Fibroblast of pulmonary artery (primary cell): ENCODE measurements at places on chromosomes 7 and 10.
A peak's percentile ranks its signal among the peaks of the same experiment; 100 is the strongest.

DNA sequence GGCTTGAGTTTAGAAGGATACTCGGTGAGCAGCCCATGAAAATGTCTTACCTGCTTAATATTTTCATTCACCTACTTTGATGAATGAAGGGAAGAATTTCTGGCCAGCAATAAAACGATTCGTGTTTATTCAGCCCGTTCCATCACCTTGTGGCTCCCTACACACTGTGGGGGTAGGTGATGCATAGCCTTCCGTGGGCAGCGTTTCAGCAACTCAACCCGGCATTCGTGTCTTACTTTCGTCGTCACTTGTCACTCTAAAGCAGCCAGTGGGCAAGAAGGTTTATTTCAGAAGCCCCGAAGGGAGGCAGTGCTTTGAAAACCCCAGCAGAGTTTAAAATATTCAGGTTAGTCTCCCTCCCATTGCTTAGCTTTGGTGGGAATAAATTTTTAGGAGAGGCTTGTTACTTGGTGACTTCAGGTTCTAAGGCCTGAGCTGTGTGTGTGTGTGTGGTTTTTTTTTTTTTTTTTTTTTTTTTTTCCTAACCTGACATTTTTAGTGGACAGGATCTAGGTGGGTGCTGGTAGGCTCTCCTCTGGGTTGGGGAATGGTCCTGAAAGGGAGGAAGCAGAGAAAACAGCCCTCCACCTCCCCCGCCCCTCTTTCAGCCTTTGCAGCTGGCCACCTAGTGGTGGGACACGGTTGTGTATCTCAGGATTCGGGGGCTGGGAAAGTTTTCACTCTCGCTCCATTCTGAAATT, 1.8 kb downstream of the GRK5 start:
- peak; percentile 79 for DNase-seq

DNA sequence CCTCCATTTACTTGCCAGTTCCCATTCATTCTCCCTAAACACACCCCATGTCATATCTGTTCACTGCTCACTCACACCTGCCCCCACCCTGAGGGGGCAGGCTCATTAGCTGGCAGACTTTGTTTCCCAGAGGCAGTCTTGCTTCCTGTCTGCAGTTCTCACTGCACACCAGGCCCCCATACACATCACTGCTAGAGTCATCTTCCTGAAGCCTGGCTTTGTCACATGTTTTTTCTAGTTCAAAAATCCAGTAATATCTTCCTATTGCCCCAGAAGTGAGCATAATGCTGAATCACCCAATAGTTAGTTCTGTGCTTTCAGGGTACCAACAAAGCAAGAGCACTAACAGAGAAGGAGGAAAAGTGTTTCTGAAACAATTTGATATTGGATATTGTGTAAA, 1.9 kb downstream of the LRRC72 start:
- peak; percentile 8 for DNase-seq

GRCh38 chr10:31792745-31793144, 135.9 kb downstream of the ARHGAP12 start:
- no peak for DNase-seq

GRCh38 chr7:43700059-43700501, 29.2 kb downstream of the COA1 start:
- DNase-seq: peak; percentile 84

DNA sequence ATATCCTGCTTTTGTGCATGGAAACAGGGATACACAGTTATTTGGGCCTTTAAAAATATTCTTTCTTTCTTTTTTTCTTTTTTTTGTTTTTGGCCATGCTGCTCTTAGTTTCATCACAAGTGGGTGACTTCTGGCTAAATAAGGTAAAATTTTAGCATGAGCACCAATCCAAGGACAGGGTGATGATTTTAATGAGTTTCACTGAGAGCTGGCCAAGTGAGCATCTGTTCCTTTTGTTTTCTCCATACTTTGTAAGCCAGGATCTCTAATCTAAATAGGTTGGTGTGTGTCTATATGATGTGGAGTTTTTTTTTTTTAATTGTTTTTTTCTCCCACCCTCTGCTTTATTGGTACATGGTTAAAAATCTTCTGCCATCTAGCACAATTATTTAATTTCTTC, 106.8 kb downstream of the POLL start:
- no peak for DNase-seq

GRCh38 chr7:82017334-82017943, 247.6 kb upstream of the HGF start:
- DNase-seq: peak; percentile 75

GRCh38 chr7:5630670-5631069, 150.8 kb downstream of the RNF216 start:
- no peak for DNase-seq

DNA sequence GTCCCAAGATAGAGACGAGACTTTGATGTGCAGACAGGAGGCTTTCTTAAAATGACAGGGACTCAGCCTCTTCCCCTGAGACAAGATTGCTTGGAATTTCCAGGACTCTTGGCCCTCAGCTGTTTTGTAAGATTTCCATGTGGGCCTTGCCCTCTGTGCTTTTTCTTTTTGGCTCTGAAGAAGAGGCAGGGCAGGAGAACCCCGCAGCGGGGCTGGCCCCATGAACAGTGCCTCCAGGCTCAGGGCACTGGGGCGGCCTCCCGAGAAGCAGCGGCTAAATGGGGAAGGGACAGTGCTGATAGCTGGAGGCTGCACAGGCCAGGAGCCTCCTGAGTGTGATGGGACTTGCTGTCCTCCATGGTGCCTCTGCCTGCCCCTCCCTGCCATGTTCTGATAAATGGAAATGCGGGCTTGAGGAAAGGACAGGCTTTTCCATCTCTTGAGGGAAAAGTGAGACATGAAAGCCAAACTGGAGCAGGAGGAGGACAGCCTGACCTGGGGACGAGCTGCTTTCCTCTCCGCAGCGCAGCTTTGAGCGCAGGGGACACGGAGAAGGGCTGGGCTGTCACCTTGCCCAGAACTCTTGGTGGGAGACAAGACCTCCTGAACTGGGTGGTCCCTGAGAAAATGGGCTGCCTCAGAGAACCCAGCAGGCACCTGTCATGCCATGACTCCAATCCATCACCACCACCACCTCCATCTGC, 12.1 kb downstream of the SAP25 start:
- no peak for DNase-seq

DNA sequence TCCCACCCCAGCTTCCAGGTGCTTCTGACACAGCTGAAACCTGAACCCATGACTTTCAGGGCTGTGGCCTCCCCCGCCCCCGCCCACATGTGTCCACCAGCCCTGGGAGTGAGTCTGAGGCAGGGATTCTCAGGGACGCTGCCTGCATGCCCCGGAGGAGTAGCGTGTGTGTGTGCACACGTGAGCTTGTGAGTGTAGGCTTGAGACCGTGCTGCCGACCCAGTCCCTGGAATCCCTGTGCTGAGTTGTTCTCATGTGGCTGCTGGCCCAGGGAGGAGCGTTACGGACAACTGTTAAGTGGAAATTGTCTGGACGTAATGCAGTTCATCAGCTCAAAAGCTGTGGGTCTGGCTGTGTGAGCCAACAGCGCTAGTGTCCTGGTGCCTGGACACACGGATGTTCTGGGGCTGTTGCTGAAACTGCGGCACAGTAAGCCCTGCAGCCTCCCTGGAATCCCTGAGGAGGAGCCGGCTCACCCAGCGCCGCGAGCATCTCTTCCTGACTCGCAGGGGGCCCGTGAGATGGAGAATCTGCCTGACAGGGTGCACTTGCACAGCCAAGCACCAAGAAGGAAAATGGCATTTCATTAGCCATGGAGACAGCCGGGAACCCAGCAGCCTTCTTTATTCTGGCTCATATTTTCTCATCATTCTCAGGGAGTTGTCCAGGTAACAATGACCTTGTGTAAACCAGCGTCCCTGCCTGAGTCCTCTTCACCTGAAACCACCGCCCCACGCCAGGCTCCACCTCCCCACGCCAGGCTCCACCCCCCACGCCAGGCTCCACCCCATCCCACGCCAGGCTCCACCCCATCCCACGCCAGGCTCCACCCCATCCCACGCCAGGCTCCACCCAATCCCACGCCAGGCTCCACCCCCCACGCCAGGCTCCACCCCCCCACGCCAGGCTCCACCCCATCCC, 603.9 kb downstream of the PTPRN2 start:
- no peak for DNase-seq
